Fibroblast of lung (primary cell): ENCODE measurements at places on chromosomes 11 and 22.
A peak's percentile ranks its signal among the peaks of the same experiment; 100 is the strongest.

DNA sequence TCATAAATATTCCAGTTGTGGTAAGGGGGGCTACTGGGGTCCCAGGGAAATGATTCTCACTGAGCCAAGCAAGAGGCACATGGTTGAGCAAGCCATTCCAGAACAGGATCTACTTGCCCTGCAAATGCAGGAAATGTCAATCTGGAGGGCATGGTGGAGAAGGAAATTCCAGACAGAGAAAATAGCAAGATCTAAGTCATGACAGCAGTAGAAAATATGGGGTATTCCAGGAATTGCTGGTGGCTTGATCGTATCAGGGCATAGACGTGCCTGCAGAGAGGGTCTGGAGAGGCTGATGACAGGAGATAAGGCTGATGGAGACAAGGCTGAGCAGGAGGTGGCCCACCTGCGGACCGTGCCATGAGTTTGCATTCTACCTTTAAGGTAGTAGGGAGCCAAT is 566.3 kb upstream of the CADM1 start:
- no peak for DNase-seq

- no peak for DNase-seq
Measured at GRCh38 chr11:15944460-15944859, 411.9 kb downstream of the SOX6 start.

DNA sequence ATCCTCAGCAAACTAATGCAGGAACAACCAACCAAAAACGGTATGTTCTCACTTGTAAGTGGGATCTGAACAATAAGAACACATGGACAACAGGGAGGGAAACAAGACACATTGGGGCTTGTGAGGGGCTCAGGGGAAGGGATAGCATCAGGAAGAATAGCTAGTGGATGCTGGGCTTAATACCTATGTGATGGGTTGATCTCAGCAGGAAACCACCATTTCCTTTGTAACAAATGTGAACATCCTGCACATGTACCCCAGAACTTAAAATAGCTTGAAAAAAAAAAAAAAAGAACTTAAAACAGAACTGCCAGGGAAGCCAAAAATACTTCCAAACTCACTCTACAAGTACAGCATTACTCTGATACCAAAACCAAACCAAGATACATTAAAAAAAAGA is 33.8 kb downstream of the CASP4 start:
- no peak for DNase-seq

DNA sequence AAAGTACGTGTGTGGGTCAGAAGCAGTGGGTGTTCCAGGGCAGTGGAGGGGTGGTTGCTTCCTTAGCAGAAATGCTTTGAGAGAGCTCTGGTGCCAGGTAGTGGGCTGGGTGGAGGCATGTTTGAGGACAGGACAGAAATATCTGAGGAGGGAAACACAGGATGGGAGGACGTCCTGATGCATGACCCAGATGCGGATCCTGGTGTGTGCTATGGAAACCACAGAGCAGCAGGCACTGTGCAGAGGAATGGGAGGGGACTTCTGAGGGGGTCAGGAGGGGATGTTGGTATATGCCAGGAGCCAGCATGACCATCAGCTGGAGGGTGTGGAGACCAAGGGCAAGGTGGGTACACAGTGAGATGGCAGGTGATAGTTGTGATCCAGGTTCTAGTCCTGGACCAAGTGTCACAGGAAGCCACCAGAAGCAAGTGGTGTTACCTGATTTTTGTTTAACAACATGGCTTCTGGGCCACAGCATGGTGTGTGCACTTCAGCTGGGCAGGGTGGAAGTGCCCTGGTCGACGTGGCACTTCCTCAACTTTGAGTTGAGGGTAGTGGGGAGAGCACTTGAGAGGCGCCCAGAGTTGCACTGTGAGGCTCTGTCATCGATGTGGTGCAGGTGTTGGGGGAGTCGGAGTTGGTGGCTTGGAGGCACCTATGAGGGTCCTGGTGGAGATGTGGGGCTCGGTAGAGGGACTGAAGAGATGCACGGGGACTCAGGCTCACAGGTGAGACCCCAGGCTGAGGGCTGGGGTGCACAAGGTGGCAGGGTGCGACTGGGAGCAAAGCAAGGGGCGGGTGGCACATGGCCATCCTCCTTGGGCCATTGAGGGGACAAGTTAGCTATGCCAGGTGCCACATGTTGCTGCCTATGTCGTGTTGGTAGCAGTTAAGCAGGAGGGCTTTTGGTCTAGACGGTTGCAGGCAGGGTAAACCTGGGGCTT is 7.5 kb downstream of the DGCR8 start:
- DNase-seq, result no peak

GRCh38 chr11:119263352-119263940 is 53.5 kb downstream of the MCAM start:
- no peak for DNase-seq

GRCh38 chr22:23691748-23692423 is 1.1 kb downstream of the RGL4 start:
- no peak for DNase-seq

DNA sequence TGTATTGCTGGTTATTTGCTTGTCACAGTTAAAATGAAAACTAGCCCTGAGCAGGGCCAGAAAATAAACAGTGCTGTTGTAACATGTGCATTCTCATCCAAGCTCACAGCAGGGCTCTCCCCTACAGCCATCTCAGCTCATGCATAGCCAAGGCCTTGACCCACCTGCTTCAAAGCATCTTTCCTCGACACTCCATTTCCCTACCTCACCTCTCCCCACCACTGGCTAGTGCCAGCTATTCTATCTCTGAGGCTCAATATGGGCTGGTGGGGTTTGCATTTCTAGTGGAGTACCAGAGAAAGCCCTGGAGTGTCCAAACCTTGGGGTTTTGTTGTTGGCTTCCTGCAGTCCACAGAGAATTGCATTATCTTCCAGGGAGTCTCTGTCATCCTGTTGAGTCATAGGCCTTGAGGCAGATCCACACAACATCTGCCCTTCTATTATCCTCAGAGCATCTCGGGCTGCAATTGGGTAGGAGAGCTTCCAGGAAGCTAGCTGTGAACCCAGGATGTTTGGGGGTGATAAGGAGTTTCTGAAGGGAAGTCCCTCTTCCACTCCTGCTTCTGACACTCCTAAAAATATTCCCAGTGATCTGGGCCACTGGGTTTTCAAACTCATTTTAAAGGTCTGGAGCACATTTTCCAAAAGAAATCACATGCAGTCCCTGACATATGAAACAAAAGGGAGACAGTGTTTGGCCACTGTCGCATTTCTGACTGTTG is 36.1 kb upstream of the AMOTL1 start:
- DNase-seq, result peak; percentile 74

DNA sequence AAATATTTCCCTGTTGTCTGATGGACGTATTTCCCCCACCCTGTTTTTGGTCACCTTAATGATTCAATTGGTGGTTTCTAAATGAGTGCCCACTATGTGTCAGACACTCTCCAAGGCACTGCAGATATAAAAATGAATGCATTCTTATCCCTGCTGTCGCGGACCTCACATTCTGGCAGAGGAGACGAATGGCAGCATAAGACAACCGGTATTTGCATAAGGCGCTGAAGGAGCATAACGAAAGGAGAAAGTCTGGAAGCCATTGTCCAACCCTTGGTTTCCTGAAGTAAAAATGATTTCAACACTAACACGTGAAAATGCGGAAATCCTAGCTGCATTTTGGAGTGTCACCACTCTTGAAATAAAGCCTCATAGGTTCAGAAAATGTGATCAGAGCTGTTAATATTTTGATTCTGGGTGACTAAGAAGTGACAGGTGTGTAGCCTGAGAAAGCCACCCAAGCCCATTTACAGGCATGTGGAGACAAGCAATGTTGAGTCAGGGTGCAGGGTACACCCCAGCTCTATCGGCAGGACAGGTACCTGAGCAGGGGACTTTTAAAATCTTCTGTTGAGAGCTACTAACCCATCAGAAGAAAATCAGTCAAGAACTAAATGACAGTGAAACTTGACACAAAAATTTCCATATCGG is 10.1 kb upstream of the GAB2 start:
- no peak for DNase-seq

GRCh38 chr22:30521368-30522156 is 16.1 kb upstream of the SEC14L4 start:
- no peak for DNase-seq

DNA sequence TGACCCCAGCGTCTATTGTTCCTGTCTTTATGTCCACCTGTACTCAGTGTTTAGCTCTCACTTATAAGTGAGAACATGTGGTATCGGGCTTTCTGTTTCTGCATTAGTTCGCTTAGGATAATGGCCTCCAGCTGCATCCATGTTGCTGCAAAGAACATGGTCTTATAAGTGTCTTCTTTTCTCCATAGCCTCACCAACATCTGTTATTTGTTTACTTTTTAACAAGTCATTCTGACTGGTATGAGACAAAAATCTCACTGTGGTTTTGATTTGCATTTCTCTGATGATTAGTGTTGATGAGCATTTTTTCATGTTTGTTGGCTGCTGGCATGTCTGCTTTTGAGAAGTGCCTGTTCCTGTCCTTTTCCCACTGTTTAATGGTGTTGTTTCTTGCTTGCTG is 21.7 kb upstream of the SLN start:
- no peak for DNase-seq

DNA sequence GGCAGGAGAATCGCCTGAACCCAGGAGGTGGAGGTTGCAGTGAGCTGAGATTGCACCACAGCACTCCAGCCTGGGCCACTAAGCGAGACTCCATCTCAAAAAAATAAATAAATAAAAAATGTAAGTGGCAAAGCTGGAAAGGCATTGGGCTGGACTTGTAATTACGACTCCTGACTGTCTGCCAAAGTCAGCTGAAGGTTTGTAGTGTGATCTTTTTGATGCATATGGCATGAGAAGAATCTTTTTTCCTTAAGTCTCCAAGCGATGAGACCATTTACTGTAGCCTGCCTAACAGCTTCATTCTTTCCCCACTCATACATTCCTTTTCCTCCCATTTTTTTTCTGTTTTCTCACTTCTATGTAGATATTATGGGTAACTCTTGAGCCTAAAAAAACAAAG is 24.8 kb downstream of the CTNND1 start:
- peak; percentile 62 for DNase-seq

DNA sequence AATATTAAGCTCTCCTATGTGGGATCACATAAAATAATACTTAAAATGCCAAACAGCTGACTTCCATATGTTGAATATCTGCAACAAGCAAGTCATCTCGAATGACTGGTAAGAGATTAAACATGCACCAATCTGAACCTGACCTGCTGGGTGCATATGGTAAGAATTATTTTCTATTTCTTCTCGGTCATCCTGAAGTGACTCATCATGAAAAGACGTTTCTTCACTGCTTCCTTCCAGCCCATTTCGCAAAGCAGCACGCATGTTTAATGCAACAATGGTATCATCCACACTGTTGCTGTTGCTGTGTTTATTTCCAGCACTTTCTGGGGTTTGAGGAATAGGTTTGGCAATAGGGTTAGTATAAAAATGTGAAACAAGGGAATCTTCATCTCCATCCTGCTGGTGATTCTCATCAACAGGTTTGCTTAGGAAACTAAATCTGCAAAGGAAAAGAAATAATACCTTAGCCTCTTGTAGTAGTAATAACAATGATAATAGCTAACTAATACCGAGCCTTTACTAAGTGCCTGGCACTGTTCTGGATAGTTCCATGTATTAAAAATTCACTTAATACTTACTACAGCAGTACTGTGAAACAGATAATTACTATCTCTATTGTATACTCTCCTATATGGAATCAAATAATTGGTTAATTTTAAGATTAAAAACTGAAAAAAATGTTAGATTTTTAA is 52.0 kb upstream of the CHRNA10 start:
- peak; percentile 98 for DNase-seq

GRCh38 chr22:24240381-24240780 is 4.5 kb downstream of the GGT5 start:
- DNase-seq, result no peak

- no peak for DNase-seq
Measured at GRCh38 chr11:117733316-117733715, 63.7 kb downstream of the DSCAML1 start.

DNA sequence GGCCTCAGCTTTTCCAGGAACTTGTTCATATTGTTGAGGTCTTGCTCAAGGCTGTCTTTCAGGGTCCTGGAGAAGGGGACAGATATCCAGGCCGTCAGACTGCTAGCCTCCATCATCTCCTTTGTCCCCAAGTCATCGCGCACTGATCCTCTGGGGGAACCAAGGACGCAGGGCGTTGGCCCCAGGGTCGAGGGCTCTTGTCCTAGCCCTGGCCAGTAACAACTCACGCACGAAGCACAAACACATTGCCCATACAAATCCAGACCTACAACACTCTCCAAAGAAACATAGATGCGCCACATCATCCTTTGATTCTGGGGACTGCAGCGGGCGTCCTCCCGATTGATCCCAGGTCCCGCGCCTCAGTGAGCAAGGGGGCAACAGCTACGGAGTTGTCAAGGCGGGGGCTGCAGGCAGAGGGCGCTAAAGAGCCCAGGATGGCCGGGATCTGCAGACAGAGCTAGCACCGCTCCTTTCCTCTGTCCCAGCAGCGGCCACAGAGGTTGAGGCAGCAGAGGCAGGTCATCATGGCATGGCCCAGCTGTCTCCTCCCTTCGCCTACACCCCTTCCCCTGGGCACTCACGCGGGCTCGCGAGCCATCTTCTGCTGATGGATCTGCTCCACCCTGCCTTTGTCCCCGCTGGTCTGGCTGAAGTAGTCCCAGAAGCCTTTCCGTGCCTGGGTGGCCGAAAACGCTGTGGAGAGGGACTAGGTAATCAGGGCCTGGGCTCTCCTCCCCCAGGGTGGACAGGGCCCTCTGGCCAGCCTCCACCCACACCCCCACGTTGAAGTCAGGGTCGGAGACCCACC is 472 bp downstream of the APOA5 start:
- peak; percentile 64 for DNase-seq

DNA sequence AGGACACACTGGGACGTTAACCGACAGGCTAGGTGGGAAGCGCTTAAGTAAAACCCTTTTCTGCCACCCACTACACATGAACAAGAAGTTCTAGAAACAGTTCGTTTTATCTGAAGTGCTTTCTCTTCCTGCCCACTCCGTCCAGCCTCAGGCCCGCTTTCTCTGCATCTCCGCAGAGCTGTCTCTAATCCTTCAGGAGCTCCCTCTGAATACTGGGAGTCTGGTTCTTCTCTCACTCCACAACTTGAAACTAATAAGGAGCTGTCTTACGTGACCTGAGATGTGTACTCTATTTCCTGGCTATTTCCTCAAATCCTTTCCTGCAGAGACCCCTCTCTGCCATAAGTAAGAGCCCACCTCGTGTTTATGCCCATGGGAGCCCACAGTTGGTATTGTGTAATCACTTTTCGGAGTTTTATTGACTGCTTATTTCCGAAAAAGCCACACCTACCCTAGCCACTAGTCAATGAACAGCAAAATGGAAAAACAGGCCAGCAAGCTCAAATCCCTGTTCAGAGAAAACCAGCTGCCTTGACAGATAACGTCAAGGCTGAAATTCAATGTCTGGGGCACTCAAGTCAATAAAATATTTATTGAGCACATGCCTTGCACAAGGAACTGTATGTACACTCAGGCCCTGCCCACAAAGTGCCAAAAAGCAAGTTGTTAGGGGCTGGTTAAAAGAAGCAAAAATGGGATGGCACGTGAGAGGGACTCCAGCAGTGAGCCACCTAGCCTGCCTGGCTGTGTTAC is 4.9 kb downstream of the PC start:
- DNase-seq, result no peak
